ENCODE measurements at places on chromosomes 6 and 20.
A peak's percentile ranks its signal among the peaks of the same experiment; 100 is the strongest.

DNA sequence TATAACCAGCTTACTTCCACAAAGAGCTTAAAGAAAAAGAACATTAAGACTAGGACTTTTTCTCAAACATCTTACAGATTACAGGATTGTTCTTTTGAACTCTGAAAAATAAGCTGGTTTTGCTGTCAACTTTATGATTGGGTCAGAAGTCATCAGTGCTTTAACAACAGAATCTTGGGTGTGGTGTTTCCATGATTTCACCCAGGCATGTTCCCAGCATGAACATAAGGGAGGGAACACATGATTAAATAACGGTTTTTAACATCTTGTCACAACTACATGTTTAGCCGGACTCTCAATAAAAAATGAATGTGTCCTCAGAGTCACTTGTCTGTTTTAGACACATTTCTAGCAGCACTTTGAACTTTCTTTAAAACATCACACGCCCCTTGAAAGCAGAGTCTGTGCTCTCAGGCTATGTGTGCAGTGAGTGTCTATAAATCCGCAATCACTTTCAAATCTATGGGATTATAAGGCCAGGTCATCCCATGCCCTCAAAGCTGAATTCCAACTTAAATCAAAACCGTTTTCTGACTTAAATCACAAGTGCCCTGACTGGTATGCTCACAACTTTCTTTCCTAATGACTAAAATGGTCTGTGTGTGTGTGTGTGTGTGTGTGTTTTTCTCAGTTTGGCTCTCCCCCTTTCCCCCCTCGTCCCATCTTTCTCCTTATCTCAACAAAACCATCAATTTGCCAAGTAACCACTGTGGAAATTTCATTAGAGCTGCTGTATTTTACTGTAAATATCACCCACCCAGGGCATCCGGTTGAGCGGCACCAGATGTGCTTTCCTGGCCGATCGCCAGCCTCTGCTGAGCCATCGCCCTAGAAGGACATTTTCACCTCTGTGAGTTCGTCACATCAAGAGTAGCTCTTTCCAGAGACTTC, 216.8 kb upstream of the DTNBP1 start:
- DNase-seq, result no peak

GRCh38 chr20:53849471-53850059, 220.8 kb downstream of the BCAS1 start:
- DNase-seq, result no peak

- DNase-seq, result no peak
Measured at GRCh38 chr6:45487645-45488044, 109.9 kb upstream of the SUPT3H start.

- DNase-seq, result no peak
Measured at GRCh38 chr20:17172836-17173516, 53.9 kb upstream of the PCSK2 start.

GRCh38 chr20:56587307-56588041, 41.6 kb upstream of the TFAP2C start:
- no peak for DNase-seq

DNA sequence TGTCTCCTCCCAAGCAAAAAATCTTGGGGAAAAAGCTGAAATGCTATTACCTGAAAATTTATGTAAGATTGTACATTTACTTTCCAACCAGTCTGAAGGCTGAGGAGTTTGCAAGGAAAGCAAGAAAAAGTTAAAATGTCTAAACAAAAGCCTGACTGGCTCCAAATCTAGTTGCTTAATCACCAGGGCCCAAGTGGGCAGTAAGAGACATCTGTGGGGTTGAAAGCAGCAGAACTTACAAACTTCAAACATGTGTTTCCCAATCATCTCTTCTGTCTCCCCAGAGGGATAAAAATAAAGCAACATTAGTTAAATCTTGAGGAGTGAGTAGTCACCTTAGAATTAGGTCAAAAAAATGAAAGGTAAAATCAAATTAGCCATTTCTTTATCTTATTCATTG, 98.6 kb downstream of the OGFRL1 start:
- no peak for DNase-seq

- no peak for DNase-seq
Measured at GRCh38 chr20:62008643-62009183, 57.0 kb downstream of the TAF4 start.

DNA sequence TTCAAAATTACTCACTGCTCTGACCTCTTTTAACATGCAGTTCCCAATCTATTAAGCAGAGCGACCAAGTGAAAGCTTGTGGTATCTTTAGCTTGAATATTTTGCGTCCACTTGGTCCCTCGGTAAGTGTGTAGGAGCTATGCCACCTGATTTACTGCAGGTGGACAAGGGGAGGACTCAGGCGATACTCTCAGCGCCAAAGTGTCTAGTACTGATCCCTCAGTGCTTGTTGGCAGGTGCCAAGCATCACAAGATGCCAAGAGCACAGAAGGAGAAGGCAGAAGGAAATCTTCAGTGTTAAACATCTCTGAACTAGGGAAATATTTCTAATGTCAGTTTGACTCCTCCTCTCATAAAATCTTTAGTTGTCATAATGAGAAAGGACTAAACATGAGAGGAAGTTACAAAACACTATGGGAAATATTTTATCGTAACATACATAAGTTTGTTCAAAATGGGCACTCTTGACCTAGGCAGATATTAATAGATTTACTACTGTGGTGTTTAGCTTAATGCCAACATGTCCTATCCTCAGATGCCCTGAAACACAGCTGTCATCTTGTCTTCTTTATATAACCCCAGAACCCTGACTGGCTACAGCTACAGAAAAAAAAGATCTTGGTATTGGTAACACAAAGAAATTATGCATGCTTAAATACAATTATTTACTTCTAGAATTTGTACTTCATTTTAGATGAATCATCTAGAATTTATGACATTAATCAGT, 19.5 kb downstream of the NHLRC1 start:
- no peak for DNase-seq

DNA sequence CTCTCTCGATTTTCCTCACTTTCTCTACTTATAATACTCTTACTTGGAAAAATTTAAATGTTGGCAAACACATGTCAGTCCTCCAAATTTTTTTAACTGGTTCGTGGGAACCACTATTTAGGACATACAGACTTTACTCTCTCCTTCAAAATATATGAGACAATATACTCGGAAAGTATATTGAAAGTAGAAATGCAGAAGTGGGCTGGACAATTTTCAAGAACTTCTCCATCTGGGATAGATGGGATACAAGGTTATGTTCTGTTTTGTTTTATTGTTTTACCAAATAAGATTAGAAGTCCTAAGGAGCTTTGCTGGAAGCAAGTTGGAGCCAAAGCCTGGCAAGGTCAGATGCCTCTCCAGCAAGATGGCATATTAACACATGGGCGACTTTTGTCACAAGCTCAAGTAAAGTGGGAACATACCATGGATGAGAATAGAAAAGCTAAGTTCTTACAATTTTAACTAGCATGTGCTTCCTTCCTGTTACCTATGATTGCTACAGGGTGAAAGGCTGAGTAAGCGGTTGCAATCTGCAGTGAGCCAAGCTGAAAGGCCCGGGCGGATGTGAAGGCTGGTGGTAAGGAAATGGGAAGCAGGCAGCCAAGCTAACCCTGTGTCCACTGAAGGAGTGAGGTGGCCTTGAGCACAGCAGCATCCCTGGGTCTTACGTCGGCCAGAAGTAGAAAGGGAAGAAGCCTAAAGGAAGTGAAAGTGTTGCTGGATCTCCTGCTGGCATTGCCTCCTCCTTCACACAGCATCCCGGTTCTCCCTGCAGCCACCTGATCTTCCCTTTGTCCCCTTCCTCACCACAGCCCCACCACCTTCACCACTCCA, 7.1 kb downstream of the MAP3K5 start:
- no peak for DNase-seq

GRCh38 chr20:10710991-10711775, 37.4 kb upstream of the JAG1 start:
- DNase-seq, result no peak

GRCh38 chr6:111417946-111418345, 65.1 kb downstream of the REV3L start:
- DNase-seq, result no peak

DNA sequence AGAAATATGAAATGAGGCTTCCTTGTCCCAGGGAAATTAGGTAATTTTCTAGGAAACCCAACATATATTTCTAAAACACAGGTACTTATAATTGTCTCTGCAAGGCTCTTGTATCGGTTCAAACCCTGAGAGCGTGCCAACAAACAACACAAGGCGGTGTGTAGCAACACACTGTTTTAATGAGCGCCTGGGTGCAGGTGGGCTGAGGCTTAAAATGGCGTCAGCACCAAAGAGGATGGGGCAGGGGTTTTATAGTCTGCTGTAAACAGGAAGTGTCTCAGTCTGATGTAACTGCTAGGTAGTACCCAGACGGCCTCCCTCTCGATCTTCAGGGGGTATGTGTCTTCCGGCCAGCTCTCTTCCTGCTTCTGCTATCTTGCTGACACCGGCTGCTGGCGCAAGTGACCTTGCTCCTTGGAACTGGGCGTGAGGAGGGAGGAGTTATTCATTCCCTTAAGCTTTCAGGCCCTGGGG, 69.7 kb downstream of the EPB41L2 start:
- DNase-seq, result no peak

DNA sequence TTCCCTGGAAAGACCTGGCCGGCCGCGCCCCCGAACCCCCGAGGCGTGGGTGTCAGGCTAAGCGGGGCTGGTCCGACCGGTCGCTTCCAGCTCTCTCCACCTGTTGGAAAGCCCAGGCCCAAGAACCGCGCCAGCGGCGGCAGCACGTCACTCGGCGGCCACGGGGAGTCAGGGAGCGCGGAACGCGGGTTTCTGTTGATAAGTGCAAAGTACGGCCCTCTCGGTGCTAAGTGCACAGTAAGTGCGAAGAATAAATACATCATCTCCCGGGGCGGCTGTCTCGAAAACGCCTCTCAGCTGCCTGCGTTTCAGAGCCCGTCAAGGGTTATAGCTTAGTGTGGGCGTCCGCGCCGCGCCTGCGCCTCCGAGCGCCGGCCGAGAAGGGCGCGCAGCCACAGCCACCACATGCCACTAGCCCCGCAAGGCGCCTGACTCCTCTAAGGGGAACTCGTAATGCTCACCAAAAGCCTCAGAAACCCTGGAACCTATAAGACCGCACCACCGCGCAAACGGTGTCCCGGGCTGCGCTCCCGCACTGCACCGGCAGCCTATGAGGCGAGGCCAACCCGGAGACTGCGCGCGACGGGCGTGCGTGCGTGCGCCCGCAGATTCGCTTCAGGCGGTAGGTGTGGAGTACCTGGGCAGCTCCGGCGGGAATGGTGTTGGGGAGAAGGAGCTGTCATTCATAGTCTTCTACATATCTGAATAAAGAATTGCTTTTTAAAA, 9.2 kb upstream of the TBX18 start:
- peak; percentile 77 for DNase-seq

- peak; percentile 93 for DNase-seq
Measured at GRCh38 chr20:46132705-46133120, 14.6 kb downstream of the CD40 start.

GRCh38 chr6:24763578-24763977, 11.2 kb upstream of the GMNN start:
- DNase-seq, result no peak

DNA sequence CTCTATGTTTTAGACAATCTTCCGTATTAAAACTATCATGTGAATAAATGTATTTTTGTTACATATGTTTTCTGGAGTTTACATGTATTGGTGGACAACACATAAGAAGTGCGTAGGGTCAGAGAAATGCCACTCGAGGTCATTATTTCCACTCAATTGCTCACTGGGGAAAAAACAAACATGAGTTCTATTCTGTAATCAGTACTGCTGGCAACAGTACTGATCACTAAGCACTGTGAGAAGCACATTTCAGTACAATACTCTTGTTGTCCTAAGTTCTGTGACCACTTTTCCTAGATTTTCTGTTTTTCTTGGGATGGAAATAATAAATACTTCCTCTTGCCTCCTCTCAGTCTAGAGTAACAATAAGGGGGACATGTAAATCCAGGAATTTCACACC, 44.5 kb downstream of the UST start:
- no peak for DNase-seq

- DNase-seq, result peak; percentile 88
Measured at GRCh38 chr20:64083804-64084684, at the start of gene LKAAEAR1. Gene LKAAEAR1, minus strand, starts transcription at chr20:64084398. Its CDS starts 179 bp downstream, at chr20:64084219.

- DNase-seq, result no peak
Measured at GRCh38 chr20:20786428-20786827, 74.0 kb upstream of the RALGAPA2 start.

- no peak for DNase-seq
Measured at GRCh38 chr6:116444575-116444974, 16.6 kb upstream of the CALHM6 start.

DNA sequence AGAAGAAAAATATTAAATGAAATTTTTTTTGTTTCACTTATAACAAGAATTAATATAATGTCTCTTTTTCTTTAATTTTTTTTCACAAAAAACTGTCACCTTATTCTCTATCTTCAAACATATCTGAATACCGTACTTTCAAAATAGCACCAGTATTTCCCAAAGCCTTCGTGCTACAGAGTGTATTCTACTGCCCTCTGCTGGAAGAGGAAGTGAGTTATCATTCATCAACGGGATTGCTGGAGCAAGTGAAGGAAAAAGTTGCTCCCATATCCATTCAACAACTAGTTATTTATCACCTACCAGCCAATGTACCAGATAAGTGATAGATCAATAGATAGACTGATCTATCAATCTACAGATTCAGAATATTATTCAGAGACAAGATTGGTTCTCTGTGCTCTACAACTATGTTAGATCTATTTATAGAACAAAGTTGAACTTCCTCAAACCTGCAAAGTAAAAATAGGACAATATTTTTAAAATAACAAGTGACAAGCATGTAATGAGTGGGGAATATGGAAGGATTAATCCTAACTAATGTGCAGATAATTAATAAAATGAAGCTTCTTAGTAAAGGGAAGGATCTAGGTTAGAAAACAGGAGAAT, 26.7 kb upstream of the TFAP2B start:
- DNase-seq, result peak; percentile 59

GRCh38 chr6:20137240-20137639, 75.0 kb downstream of the MBOAT1 start:
- DNase-seq, result no peak

GRCh38 chr6:4974962-4975361, 28.9 kb downstream of the RPP40 start:
- DNase-seq, result no peak

- DNase-seq, result peak; percentile 53
Measured at GRCh38 chr6:156869980-156870398, 92.8 kb downstream of the ARID1B start.

DNA sequence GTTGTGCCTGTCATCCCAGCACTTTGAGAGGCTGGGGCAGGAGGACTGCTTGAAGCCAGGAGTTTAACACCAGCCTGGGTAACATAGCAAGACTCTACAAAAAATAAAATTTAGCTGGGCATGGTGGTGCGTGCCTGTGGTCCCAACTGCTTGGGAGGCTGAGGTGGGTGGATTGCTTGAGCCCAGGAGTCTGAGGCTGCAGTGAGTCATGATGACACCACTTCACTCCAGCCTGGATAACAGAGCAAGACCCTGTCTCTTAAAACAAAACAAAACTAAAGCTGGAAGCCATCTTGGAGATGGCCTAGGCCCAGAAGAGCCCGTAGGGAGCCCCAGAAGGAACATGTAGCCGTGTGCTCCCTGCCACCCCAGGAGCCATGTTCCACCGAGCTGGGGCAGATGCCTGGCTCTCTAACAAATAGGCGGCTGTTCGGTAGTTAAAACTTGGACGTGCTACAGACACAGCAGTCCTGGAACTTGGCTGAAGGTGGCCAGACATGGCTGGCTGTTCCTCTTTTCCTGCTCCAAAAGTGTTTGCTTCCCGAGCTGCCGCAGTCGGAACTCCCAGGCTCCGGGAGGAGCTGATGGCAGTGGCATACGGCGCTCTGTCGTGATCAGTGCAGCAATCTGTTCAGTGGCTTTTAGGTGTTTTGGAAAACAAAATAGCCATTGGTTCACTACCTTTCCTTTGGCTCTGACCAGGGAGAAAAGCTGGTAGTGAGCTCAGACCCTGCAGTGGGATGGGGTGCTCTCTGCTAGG, 37.0 kb downstream of the DYNLT1 start:
- DNase-seq, result no peak

GRCh38 chr6:130906736-130907381, 79.7 kb downstream of the SMLR1 start:
- DNase-seq, result no peak

Data from H7 (cell line).